ENCODE measurements at places on chromosomes 12 and 14.

- H3K36me3 ChIP-seq, result no peaks in the 10 kb centered on the region
- no peak overlapping the region for H3K27ac ChIP-seq
- H3K4me1 ChIP-seq, result peaks cover 6% of the 10 kb centered on the region
- DNase-seq, result no peak
Observed at GRCh38 chr12:30908722-30909348, 17.7 kb upstream of the TSPAN11 start.

GRCh38 chr12:11595080-11595479 lies 54.4 kb upstream of the ETV6 start:
- no peaks in the 10 kb centered on the region for H3K27me3 ChIP-seq
- peaks cover 3% of the 10 kb centered on the region for H3K36me3 ChIP-seq
- no peak for DNase-seq
- no peak overlapping the region for H3K27ac ChIP-seq
- H3K4me3 ChIP-seq, result no peak overlapping the region

- H3K4me1 ChIP-seq, result no peaks in the 10 kb centered on the region
- H3K27me3 ChIP-seq, result no peaks in the 10 kb centered on the region
- H3K27ac ChIP-seq, result no peak overlapping the region
- H3K4me3 ChIP-seq, result no peak overlapping the region
Observed at GRCh38 chr14:49512571-49512970, 73.6 kb downstream of the RPS29 start.

- H3K27ac ChIP-seq, result no peak overlapping the region
- no peak for DNase-seq
- no peak overlapping the region for H3K4me3 ChIP-seq
- no peaks in the 10 kb centered on the region for H3K4me1 ChIP-seq
- no peaks in the 10 kb centered on the region for H3K36me3 ChIP-seq
- no peaks in the 10 kb centered on the region for H3K27me3 ChIP-seq
Observed at GRCh38 chr12:51917746-51918453, 10.6 kb downstream of the ACVRL1 start.

GRCh38 chr12:462936-463705 lies 3.4 kb downstream of the B4GALNT3 start:
- peaks cover 6% of the 10 kb centered on the region for H3K27me3 ChIP-seq
- peaks cover 7% of the 10 kb centered on the region for H3K36me3 ChIP-seq
- H3K27ac ChIP-seq, result no peak overlapping the region
- DNase-seq, result no peak

GRCh38 chr14:104724981-104725771 lies 1.1 kb downstream of the ADSS1 start:
- H3K27me3 ChIP-seq, result no peaks in the 10 kb centered on the region
- H3K27ac ChIP-seq, result no peak overlapping the region
- H3K4me1 ChIP-seq, result no peaks in the 10 kb centered on the region
- no peaks in the 10 kb centered on the region for H3K36me3 ChIP-seq
- peak; percentile 82 for DNase-seq

- DNase-seq, result no peak
- no peak overlapping the region for H3K27ac ChIP-seq
- H3K36me3 ChIP-seq, result no peaks in the 10 kb centered on the region
- peaks cover 2% of the 10 kb centered on the region for H3K27me3 ChIP-seq
Observed at GRCh38 chr12:122018937-122019336, 2.7 kb upstream of the BCL7A start.

- H3K27me3 ChIP-seq, result no peaks in the 10 kb centered on the region
- no peak overlapping the region for H3K27ac ChIP-seq
- no peaks in the 10 kb centered on the region for H3K4me1 ChIP-seq
- DNase-seq, result no peak
- no peaks in the 10 kb centered on the region for H3K36me3 ChIP-seq
- no peak overlapping the region for H3K4me3 ChIP-seq
Observed at GRCh38 chr12:3288690-3289089, 202.3 kb upstream of the PRMT8 start.

- no peaks in the 10 kb centered on the region for H3K27me3 ChIP-seq
- H3K27ac ChIP-seq, result no peak overlapping the region
- H3K36me3 ChIP-seq, result no peaks in the 10 kb centered on the region
Observed at GRCh38 chr14:62189698-62190097, 427.5 kb downstream of the SNAPC1 start.

DNA sequence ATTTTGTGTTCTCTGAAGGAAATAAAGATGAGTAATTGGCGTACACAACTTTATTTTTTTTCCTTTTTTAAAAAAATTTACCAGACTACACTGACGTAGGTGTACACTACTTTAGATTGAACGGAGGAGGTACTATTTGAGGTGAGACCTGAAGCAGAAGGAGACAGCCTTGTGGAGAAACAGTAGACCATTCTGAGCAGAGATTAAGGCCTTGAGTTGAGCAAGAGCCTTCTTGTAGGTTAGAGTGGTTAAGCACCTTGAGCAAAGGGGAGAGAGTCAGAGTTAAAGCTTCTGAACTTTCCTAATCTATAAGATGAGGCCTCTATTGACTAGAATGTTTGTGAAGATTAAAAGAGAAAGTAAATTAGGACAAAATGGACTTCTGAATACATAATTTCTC lies 2.5 kb downstream of the LEMD3 start:
- no peak for DNase-seq
- no peaks in the 10 kb centered on the region for H3K4me1 ChIP-seq
- no peaks in the 10 kb centered on the region for H3K27me3 ChIP-seq
- peaks cover 8% of the 10 kb centered on the region for H3K36me3 ChIP-seq

DNA sequence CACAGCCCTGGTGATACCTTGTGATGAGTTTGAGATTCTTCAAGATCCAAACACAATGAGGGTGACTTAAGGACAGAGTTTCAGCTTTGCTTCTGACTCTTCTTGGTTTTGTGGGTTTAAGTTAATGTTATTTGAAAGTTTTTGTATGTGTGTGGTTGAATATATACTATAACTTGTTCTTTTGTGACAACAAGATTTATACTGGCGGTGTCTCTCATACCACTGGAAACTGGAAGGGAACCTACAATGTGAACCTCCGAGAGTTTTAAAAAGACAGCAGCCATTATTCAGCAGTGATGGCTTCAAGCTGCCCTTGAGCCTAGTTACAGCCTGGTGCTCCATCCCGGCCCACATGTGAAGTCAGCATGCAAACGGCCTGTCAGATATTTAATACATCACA lies 87.9 kb upstream of the IGF1 start:
- H3K4me1 ChIP-seq, result no peaks in the 10 kb centered on the region
- H3K36me3 ChIP-seq, result peaks cover 7% of the 10 kb centered on the region
- no peak for DNase-seq
- H3K27ac ChIP-seq, result no peak overlapping the region
- H3K4me3 ChIP-seq, result no peak overlapping the region
- H3K27me3 ChIP-seq, result no peaks in the 10 kb centered on the region

GRCh38 chr14:101354726-101355125 lies 206.6 kb upstream of the DIO3 start:
- no peak for DNase-seq
- no peaks in the 10 kb centered on the region for H3K36me3 ChIP-seq
- H3K27ac ChIP-seq, result no peak overlapping the region
- no peak overlapping the region for H3K4me3 ChIP-seq
- no peaks in the 10 kb centered on the region for H3K4me1 ChIP-seq
- H3K27me3 ChIP-seq, result no peaks in the 10 kb centered on the region

GRCh38 chr14:70425354-70425753 lies 8.5 kb upstream of the SYNJ2BP start:
- no peak for DNase-seq
- H3K27ac ChIP-seq, result no peak overlapping the region
- H3K4me3 ChIP-seq, result no peak overlapping the region
- H3K36me3 ChIP-seq, result peaks cover 17% of the 10 kb centered on the region

- no peaks in the 10 kb centered on the region for H3K36me3 ChIP-seq
- DNase-seq, result no peak
- no peak overlapping the region for H3K4me3 ChIP-seq
- no peaks in the 10 kb centered on the region for H3K4me1 ChIP-seq
- no peak overlapping the region for H3K27ac ChIP-seq
Observed at GRCh38 chr12:84070292-84070691, 842.3 kb downstream of the SLC6A15 start.

DNA sequence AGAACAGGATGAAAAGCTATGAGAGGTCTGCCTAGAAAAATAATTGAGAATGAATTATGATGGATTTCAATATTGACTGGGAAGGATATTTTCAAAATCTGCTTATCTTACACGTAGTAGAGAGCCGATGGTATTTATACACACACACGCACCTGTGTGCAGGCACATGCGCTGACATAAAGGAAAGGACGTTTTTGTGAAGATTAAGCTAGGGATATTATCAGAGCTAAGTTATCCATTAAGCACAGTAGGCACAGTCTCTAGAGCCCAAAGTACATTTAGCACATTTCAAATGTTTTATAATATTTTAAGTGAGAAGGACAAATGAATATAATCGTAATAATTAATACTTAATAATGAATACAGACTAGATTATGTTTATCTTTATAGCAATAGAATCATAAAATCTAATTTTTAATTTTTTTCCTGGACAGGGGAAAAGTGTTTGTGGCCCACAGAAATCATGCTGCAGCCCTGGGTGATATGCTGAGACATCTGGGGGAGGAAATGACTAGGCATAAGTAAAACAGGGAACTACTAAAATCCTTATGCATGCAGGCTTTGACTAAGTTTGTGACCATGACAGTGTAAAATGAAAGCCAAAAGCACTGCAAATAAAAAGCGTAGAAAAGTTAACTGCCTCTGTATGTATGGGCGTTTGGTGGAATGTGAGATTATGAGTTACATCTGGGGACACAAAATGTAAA lies 146.1 kb downstream of the KITLG start:
- no peak overlapping the region for H3K4me3 ChIP-seq
- peaks cover 2% of the 10 kb centered on the region for H3K36me3 ChIP-seq
- no peaks in the 10 kb centered on the region for H3K4me1 ChIP-seq
- no peak for DNase-seq
- H3K27me3 ChIP-seq, result no peaks in the 10 kb centered on the region

DNA sequence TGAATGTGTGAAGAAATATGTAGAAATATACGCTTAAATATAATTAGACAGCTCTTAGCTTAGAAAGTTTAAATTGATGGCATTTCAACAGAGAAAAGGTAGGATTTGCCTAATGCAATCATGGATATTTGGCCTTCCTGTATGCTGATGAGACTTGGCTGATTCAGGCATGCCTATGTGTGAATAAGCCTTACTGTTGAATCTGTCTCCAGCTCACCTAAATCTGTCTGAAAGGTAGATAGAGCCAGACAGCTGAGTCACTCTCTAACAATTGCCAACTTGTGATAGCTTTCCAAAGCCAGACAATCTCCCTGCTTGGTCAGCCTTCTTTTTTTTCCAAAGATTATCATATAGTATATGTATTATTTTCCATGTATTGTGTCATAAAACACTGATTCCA lies 92.8 kb upstream of the FLRT2 start:
- 0 out of 3 replicates have a peak, but pooled peaks cover 1% of the 10 kb centered on the region for H3K36me3 ChIP-seq
- no peak for DNase-seq
- H3K4me1 ChIP-seq, result no peaks in the 10 kb centered on the region
- H3K27ac ChIP-seq, result no peak overlapping the region

- no peaks in the 10 kb centered on the region for H3K27me3 ChIP-seq
- DNase-seq, result no peak
- no peak overlapping the region for H3K27ac ChIP-seq
- peaks cover 2% of the 10 kb centered on the region for H3K4me1 ChIP-seq
- H3K36me3 ChIP-seq, result no peaks in the 10 kb centered on the region
Observed at GRCh38 chr12:11689591-11690186, 40.2 kb downstream of the ETV6 start.

- no peaks in the 10 kb centered on the region for H3K4me1 ChIP-seq
- no peaks in the 10 kb centered on the region for H3K36me3 ChIP-seq
- no peak for DNase-seq
- no peak overlapping the region for H3K27ac ChIP-seq
Observed at GRCh38 chr12:12691549-12691948, 4.4 kb downstream of the GPR19 start.

GRCh38 chr12:110270125-110270962 lies 10.7 kb upstream of the ATP2A2 start:
- H3K4me1 ChIP-seq, result peaks cover 9% of the 10 kb centered on the region
- no peaks in the 10 kb centered on the region for H3K27me3 ChIP-seq
- no peaks in the 10 kb centered on the region for H3K36me3 ChIP-seq
- no peak overlapping the region for H3K4me3 ChIP-seq
- H3K27ac ChIP-seq, result no peak overlapping the region

DNA sequence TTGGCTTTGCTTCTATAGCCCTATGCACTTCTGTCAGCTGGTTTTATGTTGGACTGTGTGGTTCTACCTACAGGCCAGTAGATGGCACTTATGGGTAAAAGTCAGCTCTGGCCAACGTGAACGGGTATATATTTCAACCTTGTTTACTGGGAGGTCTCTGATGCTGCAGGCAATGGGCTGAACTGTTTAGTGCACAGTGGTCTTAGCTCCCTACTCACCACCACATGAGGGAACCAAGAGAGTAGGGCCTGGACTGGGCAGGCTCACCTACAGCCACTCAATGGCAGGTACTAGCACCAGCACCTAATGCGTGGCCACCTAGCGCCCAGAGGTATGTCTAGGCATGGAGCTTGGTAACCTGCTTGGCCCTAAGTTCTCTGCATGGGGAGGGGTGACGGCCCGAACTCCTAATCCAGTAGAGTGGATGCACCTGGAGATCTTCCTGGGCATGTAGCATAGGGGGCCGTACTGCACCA lies 481.8 kb downstream of the TMEM117 start:
- DNase-seq, result peak; percentile 64
- no peak overlapping the region for H3K27ac ChIP-seq
- no peak overlapping the region for H3K4me3 ChIP-seq
- no peaks in the 10 kb centered on the region for H3K4me1 ChIP-seq

DNA sequence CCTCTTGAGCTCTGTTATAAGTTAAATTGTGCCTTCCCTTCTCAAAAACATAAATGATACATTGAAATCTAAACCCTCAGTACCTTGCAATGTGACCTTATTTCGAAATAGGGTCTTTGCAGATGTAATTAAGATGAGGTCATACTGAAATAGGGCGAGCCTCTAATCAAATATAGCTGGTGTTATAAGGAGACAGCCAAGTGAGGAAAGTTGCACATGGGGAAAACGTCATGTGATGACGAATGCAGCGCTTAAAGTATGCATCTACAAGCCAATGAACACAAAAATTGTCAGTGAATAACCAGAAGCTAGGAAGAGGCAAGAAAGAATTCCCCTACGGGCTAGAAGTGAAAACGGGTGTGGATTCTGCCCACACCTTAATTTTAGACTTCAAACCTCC lies 305.2 kb upstream of the FOXG1 start:
- no peak overlapping the region for H3K4me3 ChIP-seq
- H3K4me1 ChIP-seq, result no peaks in the 10 kb centered on the region
- DNase-seq, result no peak
- 0 out of 3 replicates have a peak, but pooled peaks cover 1% of the 10 kb centered on the region for H3K36me3 ChIP-seq
- no peaks in the 10 kb centered on the region for H3K27me3 ChIP-seq
- no peak overlapping the region for H3K27ac ChIP-seq

DNA sequence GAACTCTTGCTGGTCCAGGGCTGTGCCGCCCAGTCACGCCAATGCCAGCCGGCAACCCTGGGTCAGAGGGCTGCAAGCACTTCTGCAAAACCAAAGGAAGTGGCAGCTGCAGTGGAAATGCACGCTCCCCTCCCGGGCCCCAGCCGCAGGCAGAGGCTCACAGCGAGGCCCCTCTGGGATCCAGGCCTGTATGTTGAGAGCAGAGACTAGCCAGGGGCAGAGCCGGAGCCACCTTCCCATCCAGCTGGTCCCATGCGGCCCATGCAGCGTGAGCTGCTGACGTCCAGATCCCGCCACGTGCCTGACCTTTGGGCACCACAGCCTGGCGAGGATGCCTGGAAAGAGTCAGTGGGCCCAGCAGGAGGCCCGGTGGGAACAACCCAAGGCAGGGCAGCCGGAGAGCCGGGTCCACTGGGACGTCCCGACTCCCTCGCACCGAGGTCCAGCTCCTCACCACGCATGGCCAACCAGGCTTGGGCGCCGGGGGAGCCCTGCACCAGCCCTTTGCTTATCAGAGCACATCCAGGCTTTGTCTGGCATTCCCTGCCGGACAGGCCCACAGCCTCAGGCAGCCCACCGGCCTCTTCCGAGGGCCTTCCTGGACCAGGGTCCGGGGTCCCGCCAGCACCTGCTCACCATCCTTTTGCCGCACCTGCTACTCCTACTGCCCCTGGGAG lies 4.3 kb downstream of the GPR132 start:
- no peaks in the 10 kb centered on the region for H3K4me1 ChIP-seq
- no peaks in the 10 kb centered on the region for H3K36me3 ChIP-seq
- DNase-seq, result peak; percentile 34
- peaks cover under 1% of the 10 kb centered on the region for H3K27me3 ChIP-seq
- no peak overlapping the region for H3K4me3 ChIP-seq
- H3K27ac ChIP-seq, result no peak overlapping the region

Data from H9 (cell line).